ENCODE measurements at places on chromosomes 1 and 21.

DNA sequence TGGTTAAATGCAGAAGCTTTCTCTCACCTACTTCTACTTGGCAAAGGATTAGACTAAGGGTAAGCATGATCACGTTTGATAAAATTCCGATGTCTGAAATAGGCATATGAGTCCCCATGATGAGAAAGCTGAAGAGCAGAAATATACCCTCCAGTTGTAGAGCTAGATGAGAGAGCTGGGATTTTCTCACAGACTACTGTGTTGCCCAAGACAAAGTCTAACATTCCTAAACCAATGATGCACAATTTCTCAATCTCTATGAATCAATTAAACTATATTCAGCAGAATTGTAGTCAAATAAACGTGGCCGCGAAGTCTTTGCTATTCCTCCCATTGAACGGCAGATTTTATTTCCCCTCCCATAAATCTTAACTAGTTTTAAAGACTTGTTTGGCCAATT is 699.2 kb downstream of the KCNT2 start:
- DNase-seq, result no peak

DNA sequence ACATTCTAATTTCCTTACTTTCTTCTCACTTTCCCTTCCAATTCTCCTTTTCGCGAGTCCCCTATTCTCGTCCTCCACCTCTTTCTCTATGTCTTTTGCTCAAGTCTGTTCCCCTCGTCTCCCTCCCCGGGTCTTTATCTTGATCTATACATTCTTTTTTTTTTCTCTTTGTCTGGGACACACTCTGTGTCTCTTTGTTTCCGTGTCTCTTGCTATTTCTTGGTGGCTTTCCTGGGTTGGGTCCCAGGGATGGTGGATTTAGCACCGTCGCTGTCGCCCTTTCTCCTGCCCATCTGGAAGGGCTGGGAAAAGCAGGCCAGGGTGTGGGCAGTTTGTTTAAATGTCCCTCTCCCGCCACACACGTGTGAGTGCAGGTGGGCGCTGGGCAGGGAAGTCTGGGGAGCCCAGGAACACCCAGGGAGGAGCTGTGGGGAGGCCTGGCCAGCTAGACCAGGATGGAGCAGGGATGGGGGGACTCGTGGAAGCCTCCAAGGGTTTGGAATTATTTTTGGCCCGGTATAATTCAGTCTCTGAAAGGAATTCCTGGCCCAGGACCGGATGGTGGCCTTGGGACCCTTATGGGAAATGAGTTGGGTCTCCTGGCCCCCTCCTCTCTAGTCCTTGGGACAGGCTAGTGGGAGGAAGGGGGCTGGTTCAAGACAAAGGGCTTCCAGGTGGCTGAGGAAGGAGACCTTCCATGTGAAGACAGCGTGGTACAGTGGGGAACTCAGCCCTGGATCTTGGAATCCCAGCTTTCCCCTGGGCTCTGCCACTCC is 9.5 kb upstream of the ID3 start:
- no peak for DNase-seq

DNA sequence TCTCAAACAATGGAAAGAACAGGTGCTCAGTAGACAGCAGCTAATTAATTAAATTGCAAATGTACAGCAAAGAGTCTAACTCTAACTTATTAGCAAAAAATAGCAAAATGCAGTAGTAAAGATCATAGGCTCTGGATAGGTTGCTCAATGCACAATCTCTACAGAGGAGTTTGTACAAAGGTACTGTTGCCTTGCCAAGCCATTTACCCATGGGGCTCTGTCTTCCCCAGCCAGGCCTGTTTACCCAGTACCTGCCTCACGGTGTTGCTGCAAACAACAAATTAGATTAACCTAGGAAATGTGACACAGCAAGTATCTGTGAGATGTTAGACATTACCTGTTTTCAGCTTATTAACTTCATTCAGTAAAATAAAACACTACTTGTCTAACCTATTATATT is 222.0 kb downstream of the DENND1B start:
- no peak for DNase-seq

- DNase-seq, result no peak
These were observed 106.7 kb upstream of the NRIP1 start for GRCh38 chr21:15171546-15171945.

GRCh38 chr1:30701258-30701633 is 22.1 kb downstream of the MATN1 start:
- no peak for DNase-seq

DNA sequence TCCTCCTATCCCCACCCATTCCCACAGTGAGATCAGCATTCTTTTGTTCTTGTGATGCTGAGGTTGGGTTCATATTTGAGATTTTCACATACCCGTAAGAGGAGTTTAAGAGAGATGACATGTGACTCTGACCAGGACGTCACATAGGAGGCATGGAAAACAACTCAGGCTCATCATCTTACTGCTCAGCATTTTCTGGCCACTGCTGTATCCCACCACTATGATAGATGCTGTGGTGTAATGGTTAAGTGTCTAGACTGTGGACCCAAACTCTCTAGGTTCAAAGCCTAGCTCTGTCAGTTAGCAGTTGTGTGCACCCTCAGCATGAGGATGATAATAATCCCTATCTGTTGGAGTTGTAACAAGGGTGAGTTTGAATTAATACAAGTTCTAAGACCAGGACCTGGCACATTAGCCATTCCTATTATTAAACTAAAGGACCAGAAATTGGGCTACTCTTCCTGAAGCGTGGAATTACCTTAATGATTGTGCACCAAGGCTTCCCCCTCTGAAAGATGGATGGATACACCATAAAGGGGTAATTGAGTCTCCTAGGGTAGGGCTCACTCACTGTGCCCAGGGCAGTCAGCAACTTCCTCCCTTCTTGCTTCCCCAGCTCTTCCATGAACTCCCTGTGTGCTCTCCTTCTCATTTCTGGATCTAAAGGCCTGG is 40.9 kb downstream of the LGR6 start:
- DNase-seq, result no peak

GRCh38 chr1:96538883-96539282 is 182.7 kb upstream of the PTBP2 start:
- DNase-seq, result no peak

GRCh38 chr1:205430696-205431305 is 8.9 kb upstream of the LEMD1 start:
- peak; percentile 9 for DNase-seq

GRCh38 chr1:57165546-57165945 is 199.7 kb upstream of the C8B start:
- DNase-seq, result no peak

GRCh38 chr1:198922638-198923430 is 284.0 kb downstream of the PTPRC start:
- DNase-seq, result no peak

GRCh38 chr1:217561446-217561845 is 69.4 kb downstream of the GPATCH2 start:
- no peak for DNase-seq

DNA sequence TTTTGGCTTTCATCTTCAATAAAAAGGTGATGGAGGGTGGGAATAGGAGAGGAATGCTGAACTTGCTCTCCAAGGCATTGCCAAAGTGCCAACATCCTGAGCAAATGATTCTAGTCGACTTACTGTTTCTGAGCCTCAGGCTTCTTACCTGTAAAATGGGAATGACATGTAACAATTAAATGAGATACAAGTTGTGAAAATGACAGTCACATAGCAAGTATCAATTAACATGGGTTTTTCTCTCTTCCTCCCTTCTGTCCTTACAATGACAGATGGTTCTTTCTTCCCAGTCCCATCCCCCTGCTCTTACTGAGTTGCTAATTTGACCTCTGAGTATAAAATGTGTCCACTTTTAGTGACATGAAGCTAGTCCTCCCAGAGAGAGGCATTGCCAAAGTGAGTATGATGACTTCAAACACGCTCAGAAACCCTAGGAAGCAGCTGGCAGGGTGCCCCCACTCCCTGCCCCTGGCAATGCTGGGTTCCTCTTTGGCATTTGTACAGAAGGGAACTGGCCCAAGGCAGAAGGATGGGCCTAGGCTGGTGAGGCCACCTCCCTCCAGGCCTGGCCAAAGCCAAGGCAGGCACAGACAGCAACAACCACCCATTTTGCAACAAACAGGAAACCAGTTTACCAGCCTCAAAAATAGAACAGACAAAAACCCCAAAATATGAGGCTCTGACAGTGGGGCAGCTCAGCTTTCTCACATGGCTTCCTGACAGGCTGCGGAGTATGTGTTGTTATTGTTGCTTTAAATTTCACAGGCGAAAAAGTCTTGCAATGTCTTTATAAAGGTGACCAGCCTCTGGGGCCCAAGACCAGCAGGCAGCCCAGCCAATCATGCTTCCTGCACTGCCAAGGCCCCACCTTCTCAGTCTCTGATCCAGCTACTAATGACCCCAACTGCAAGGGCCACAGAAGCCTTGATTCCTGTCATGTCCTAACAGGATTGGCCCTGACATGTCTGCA is 115.9 kb downstream of the HIVEP3 start:
- DNase-seq, result no peak

DNA sequence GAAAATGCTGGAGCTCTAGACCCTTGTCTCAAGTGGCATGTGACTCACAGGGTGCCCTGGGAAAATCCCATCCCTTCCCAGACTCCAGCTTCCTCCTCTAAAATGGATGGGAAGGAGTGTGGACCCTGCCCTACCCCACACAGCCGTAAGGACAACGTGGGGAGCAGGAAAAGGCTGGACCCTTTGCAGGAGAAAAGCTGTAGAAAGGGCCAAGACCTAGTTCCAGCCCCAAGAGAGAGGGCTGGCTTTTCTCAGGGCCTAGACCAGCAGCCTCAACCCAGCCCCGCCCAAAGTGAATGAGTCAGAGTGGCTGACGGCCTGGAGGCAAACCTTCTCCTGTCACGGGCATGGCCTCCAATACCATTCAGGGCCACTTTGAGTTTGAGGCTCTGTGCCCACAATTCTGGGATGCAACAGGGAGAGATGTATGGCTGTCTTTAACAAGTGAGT is 1.1 kb downstream of the LAMB3 start:
- no peak for DNase-seq

DNA sequence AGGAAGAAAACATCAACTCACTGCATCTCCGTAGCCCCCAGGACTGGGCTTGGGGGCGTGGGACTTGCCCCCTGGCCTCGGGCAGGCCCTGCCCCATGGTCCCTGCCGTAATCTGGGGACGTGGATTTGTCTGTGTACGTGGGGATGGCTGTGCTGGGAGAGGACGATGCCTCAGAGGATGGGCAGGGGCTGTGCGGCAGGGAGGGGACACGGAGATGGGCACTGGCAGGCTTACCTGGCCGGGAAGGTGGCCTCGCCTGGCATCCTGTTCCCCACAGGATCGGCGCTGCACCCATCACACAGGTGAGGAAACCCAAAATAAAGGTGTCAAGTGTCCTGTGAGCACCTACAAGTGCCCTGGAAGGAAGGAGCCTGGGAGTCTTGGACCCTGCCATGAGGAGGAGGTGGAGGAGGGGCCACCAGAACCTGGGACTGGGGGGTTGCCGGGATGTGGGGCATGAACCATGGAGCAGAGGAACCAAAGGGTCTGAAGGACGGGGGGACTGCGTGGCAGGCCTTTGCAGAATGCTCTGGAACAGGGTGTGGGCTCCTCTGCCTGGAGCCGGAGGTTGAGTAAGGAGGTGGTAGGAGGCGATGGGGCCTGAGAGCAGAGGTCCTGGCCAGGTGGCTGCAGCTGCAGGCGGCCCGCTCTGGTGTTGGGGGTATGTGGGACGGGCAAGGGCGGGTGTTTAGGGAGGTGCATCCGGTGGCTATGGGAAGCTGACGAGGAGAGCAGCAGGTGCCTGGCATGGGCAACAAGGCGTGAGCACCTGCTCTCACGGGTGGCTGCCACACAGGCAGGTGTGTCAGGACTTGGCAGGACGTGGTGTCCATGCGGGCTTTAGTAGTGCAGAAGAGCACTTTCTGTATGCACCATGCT is 27.8 kb upstream of the LRRC3 start:
- DNase-seq, result no peak

GRCh38 chr1:174877208-174877673 is 122.5 kb upstream of the CACYBP start:
- no peak for DNase-seq

DNA sequence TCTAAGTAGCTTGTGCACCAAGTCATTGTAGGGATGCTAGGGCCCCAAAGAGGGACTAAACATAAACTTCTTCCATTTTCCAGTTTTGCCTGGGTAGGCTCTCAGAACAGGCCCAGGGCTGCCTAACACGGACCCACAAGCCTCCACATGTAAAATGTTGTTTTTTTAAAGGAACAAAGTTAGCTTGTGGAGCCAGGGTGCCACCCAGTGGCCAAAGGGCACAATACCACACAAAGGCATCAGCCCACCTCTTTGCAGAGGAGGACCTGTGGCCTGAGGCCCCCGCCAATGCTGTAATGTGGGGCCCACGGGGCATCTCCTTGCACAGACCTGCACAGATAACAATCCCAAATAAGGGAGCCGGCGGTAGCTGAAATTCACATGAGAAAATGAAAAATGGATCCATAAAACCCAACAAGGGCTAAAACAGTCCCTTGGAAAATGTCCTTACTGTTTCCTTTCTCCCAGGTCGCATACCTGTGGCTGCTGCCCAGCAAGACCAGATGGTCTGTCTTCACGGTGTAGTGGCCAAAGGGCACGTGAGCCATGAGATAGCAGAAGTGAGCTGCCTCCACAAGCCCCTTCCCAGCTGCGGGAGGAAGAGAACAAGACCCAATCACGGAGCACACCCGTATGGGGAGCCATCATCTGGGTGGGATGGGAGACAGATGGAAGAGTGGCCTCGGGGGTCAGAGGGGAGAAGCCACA is 23.8 kb downstream of the SEC16B start:
- no peak for DNase-seq

GRCh38 chr1:158931055-158931737 is at the start of gene PYHIN1:
TSS of gene PYHIN1 (plus strand) at chr1:158931552. CDS start at chr1:158936911, 5,359 bp downstream.
- DNase-seq, result peak; percentile 8

- DNase-seq, result no peak
These were observed 86.2 kb upstream of the HP1BP3 start for GRCh38 chr1:20873311-20873710.

DNA sequence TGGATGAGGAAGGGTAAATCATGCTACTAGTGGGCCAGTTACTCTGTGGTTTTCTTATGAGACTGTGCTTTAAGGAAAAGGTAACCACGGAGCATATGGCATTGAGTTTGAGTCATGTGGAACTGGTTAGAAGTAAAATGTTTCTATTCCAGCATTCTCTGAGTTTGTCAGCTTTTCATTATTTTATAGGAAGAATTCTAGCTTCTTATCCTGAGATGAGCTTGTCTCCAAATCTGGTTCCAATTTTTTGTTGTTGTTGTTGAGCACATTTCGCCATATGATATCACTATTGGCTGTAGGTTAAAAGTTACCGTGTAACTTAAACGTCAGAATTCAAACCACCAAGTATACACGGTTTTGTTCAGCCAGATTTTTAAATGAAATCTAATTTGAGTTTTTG is 69.9 kb downstream of the ATF6 start:
- no peak for DNase-seq

DNA sequence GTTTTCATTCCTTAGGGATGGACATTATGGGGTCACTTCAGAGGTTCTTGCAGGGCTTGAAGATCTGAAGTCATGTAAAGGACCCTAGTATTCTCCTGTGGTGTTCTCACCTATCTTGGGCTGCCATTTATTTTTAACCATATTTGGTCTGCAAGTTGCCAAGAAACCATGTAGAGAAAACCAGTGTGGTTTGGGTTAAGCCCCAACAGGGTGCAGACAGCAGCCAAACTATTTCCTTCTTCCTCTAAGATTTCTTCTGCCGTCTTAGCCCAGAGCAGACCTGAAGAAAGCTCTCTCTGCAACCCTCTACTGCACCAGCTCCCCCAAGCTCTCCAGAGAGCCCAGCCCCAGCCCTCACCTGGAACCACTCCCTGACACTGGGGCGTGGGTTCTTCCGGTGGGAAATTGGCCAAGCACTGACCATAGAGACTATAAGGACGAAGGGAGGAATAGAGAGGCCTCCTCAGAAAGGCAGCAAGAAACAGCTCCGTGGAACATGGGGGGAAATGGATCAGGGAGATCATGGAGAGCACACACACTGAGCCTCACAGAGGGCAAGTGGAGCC is 136.6 kb downstream of the SYF2 start:
- no peak for DNase-seq

All from stimulated activated CD8-positive, alpha-beta memory T cell treated with anti-CD3 and anti-CD28 coated beads, Interleukin-15, amount 100 ng/mL, for 4 hours (primary cell).